ENCODE measurements at places on chromosomes 3 and 15. TPM values are rescaled to one million over a fixed set of nuclear protein-coding genes. Genes with fewer than 3 reads are reported as not detected.

Gene PLCH1
- 4.1 TPM for total RNA-seq

DNA sequence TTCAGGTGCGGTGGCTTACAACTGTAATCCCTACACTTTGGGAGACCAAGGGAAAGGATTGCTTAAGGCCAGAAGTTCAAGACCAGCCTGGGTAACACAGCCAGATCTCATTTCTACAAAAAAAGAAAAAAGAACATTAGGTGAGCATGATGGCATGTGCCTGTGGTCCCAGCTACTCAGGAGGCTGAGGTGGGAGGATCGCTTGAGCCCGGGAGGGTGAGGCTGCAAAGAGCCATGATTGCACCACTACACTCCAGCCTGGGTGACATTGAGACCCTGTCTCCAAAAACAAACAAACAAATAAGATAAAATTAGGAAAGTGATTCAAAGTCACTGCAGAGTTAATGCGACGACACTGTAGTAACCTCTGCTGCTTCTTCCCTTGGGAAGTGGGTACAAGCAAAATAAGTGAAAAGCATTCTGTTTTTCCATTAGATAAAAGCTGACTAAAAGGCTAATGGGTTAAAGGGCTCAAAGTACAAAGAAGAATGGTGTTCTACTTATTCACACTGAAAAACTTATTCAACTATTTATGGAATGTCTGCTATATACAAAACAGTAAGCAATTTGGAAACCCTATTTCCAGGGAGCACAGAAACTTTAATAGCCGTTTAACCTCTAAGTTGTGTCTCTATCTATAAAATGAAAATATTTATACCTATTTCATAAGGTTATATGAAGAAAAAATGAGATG, 8.0 kb upstream of the RPS27L start:
- H3K4me1 ChIP-seq = no peaks in the 10 kb centered on the region
- no peak overlapping the region for H3K27ac ChIP-seq
- DNase-seq = no peak
- H3K4me3 ChIP-seq = no peak overlapping the region
- no peaks in the 10 kb centered on the region for H3K36me3 ChIP-seq
- H3K27me3 ChIP-seq = no peaks in the 10 kb centered on the region

- H3K4me3 ChIP-seq = no peak overlapping the region
- no peaks in the 10 kb centered on the region for H3K36me3 ChIP-seq
- H3K27ac ChIP-seq = no peak overlapping the region
- no peak for DNase-seq
- no peaks in the 10 kb centered on the region for H3K4me1 ChIP-seq
- peaks cover 8% of the 10 kb centered on the region for H3K27me3 ChIP-seq
Measured at GRCh38 chr15:88395872-88396781, 71.1 kb downstream of the MRPL46 start.

Gene IGF2BP2
- 105 TPM for total RNA-seq

DNA sequence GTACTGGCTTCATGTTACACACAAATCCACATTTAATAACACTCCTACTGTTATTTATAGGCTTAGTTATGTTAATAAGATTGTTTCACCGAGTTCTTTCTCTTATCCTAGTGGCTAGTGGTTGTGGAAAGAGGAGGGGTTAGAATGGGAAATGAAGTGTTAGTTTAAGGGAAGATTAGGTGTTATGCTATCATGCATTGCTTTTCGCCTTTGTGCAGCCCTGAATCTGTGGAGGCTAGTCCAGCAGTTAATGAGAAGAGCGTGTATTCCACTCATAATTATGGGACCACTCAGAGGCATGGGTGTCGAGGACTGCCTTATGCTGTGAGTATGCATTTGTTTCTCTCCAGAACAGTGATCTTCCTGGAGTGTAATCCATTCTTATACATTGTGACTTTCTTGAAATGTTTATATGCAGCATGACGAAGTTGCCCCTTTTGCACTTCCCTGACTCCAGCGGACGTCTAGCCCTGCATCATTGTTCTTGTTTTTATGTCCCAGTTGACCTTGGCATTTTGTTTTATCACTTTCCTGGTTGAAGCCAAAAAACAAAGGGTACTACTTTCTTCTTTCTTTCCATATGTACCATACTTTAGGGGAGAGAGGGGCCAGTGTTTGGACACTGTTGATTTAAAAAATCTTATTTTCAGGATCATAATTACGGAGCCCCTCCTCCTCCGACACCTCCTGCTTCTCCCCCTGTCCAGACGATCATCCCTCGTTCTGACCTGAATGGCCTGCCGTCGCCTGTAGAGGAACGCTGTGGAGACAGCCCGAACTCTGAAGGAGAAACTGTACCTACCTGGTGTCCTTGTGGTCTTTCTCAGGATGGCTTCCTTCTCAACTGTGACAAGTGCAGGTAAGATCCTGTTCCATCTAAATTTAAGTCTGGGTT, 36.5 kb downstream of the SETD5 start:
- no peaks in the 10 kb centered on the region for H3K27me3 ChIP-seq
- H3K4me3 ChIP-seq = no peak overlapping the region
- no peak for DNase-seq
- H3K27ac ChIP-seq = no peak overlapping the region
- peaks cover 89% of the 10 kb centered on the region for H3K36me3 ChIP-seq

DNA sequence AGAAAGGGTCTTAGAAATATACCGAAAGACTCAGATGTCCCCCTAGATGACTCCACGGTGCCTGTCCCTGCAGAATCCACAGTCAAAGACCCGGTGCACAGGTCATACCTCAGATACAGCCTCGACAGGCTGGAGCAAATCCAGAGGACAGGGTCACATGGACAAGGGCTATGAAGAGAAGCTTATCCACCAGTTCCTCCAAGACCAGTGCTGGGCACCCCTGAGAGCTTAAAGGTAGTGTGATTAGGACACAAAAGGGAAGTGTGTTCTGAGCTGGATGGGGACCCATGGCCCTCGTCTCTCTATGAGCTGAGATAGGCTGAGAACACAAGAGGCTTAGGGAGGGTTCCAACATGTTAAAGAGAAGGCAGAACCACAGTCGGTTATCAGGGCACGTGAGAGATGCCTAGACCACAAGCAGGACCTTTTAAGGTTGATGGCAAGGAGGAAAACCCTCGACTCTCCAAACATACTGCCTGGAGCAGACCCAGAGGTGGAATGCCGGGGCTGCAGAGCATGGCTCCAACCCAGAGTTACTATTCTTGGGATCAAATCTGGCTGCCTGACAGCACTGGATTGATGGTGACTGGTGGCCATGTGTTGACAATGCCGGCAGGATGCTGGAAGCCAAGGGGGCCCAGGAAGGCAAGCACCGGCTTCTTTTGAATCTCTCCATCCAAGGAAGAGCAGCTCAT, 46.9 kb downstream of the ADCY5 start:
- no peak for DNase-seq
- H3K36me3 ChIP-seq = no peaks in the 10 kb centered on the region
- no peaks in the 10 kb centered on the region for H3K4me1 ChIP-seq
- H3K27ac ChIP-seq = no peak overlapping the region
- H3K27me3 ChIP-seq = peaks cover 73% of the 10 kb centered on the region

DNA sequence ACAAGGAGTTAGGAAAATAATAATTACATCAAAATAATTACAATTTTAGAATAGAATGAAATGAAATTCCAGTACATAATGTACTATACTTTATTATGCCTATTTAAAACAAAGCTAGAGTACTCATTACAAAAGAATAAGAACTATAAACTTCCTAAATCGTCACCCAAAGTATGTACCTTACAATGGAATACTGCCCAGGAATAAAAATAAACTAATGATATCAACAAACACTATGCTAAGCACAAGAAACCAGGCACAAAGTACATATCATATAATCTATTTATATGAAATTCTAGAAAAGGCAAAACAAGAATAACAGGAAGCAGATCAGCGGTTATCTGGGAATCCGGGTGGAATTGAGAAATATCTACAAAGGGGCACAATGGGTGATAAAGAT, 84.7 kb downstream of the MYO9A start:
- no peaks in the 10 kb centered on the region for H3K36me3 ChIP-seq
- H3K4me3 ChIP-seq = no peak overlapping the region
- DNase-seq = no peak
- no peak overlapping the region for H3K27ac ChIP-seq
- H3K27me3 ChIP-seq = no peaks in the 10 kb centered on the region
- peaks cover 11% of the 10 kb centered on the region for H3K4me1 ChIP-seq

DNA sequence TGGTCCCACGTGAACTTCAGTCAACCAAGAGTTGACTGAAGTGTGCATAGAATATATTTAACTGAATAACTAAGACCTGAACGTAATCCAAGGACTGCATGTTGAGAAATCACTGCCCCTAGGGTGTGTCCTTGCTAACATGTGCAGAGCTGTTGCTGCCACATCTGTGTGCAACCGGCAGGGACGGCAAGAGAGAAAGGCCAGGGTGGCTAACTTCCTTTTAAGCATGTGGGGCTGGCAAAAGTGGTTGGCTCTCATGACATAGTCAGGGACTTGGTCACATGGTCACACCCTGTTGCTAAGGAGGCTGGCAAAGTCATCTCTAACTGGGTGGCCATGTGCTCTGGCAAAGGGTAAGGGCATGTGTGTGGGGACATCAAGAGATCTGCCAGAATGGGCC, 52.4 kb downstream of the GASK1A start:
- DNase-seq = no peak
- peaks cover 8% of the 10 kb centered on the region for H3K27me3 ChIP-seq
- no peak overlapping the region for H3K4me3 ChIP-seq
- no peaks in the 10 kb centered on the region for H3K4me1 ChIP-seq
- H3K27ac ChIP-seq = no peak overlapping the region

Gene ZDHHC19
- not detected for total RNA-seq

- no peaks in the 10 kb centered on the region for H3K36me3 ChIP-seq
- H3K27ac ChIP-seq = no peak overlapping the region
- DNase-seq = peak; percentile 58
- no peak overlapping the region for H3K4me3 ChIP-seq
- H3K27me3 ChIP-seq = no peaks in the 10 kb centered on the region
- H3K4me1 ChIP-seq = peaks cover 22% of the 10 kb centered on the region
Measured at GRCh38 chr3:156304406-156304805, 184.0 kb downstream of the KCNAB1 start.
